Activated T-cell treated with anti-CD3 and anti-CD28 coated beads, Interleukin-2, amount 50 U/mL, for 24 hours (primary cell): ENCODE measurements at places on chromosomes 4 and X.

DNA sequence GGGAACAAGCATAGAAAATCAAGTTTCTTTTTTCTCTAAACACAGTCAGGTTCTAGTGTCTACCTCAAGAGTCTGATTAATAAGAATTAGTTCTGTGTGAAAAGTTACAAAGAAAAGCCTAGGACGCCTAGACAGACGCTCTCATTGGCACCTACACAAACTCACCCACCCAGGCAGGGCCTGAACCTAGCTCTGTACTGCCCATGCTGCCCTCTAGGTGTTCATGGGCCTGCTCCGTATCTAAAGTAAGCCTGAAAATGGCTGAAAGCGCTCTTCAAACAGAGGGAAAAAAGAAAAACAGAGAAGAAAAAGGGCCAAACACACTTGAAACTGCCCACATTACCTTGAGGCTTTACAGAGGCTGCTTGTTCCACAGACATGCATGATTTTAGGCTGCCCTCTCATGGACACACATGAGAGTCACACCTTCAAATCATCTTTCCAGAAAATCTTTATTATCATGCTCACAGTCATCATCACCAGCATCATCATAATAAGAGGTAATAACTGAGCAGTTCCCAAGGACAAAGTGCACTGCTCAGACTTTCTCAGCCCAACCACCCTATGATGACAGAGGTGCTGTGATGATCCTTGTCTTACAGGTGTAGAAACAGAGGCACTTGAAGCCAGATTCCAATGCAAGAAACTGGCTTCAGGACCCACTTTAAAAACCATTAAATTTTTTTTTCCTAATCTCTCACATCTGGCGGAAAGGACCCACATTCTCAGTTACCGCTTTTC is 49.6 kb downstream of the MAP7D2 start:
- no peak for DNase-seq

DNA sequence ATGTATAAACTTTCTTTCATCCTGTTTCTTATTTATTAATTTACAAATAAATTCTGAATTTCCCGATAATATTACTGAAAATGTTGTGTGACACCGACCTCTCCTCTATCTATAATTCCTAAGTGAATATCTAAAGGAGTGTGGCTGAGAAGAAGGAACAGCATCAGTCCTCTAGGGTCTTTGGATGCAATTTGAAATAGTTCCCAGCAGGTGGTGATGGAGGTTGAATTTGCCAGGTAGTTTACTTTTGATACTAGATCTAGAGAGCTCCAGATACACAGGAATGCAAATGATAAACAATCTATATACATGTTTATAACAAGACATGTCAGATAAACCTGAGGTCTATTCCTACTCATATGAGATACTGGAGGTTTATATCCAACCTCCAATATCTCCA is 305.4 kb downstream of the PCDH18 start:
- DNase-seq, result no peak

DNA sequence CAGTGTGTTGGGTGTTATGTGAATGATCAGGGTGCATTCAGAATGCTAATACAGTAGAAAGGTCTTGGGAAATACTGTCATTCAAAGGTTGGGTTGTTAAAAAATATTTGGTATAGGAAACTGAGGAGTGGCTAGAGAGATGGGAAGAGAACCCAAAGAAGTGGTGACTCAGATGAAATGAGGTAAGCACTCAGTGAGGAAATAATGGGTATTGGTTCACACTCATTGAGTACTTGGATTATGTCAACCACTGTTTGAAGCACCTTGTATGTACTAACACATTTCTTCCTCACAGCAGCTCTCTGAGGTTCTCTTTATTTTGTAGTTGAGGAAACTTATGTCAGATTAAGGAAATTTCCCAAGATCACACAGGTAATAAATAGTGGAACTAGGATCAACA is 40.8 kb upstream of the NUDT6 start:
- DNase-seq, result no peak

GRCh38 chr4:93299118-93299517 is 529.4 kb upstream of the ATOH1 start:
- DNase-seq, result no peak

DNA sequence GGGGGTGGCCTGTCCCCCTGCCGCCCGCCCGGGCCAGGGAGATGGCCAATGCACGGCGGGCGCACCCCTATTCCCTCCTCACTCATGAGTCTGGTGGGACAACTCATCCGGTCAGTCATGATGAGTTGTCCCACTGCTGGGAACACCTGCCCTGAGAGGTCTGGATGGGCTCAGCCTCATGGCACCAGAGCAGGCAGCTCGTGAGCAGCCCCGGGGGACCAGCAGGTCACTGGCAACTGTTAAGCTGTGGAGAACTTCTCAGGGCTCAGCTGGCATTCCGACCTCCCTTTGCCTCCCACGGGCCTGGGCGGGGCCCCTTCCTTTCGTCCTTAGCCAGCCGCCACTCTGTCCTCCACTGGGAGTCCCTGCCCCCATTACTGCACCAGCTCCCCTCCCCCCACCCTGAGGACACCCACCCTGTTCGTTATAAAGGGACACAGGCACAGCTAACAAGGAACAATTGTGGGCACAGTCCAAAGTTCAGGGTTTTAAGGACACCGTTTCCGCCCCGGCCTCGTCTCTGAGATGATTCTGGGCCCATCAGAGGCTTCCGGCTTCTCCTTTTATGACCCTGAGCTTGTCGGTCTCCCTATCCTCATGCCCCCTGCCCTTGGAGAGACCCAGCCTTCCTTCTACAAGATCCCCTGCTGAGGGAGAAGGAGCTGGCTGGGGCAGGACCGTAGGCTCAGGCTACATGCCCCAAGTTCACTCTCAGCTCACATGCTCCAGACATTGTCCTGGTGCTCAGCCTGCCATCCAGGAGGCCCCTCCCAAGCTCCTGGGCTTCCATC is 14.6 kb upstream of the KIAA0232 start:
- DNase-seq, result no peak

DNA sequence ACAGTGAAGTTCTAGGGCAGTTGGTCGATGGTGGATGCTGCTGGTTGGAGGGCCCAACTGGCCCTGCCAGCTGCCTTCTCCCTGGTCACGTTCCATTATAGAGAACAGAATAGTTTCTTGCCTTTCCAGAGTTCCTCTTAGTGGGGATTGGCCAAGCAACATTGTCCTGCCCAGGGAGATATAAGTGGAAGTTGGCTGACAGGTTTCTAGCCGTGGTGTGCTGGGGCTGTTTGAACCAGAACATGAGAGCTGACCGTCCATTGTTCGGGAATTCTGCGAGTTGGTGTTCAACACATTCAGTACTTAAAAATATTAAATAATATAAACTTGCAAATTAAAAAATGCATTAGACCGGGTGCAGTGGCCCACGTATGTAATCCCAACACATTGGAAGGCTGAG is 3.5 kb upstream of the AFAP1 start:
- no peak for DNase-seq

DNA sequence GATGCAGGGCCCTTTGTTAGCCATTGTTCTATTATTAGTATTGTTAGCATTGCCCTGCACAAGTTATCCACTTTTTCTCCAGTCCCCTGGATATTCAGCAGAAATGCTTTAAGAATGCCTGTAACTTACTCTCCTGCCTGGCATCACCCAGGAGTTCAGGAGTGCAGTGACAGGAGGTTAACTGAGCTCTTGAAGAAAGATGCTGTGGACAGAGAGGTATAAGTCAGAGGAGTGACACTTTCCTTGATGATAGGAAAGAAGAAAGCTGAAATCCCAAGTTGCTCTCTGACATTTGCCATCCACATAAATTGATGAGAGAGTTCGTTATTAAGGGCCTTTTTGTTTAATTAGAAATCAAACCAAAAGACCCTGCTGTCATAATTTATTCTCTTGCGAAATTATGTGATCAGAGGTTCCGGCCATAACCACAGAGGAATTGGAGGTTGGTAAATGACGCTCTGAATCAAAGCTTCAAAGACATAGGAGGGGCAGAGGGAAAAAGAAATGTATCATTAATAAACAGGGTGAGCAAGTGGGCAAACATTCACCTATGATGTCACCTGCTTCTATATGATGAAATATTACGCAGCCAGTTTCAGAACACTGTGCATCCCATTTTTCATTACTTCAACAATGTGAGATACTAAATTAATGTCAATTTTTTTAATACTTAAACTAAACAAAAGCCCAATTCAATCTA is 230.2 kb upstream of the JADE1 start:
- no peak for DNase-seq

GRCh38 chr4:130850019-130850524 is 1754.1 kb downstream of the C4orf33 start:
- no peak for DNase-seq

DNA sequence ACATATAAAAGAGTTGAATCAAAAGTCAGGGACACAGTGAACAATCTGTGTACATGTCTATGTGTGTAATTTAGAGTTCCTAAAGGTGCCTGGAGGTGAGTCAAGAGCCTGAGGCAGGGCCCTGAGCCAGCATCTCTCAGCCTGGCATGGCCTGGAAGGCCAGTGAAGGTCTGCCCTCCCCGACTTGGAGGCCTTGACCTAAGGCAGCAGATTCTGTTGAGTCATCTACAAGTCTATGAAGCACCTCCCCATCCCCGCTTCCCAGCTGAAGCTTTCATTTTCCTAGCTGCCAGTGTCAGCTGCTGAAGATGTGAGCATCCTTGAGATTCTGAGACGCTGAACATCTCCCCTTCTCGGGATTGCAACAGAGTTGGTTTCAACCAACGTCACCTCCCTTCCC is 583.9 kb downstream of the BCOR start:
- no peak for DNase-seq

DNA sequence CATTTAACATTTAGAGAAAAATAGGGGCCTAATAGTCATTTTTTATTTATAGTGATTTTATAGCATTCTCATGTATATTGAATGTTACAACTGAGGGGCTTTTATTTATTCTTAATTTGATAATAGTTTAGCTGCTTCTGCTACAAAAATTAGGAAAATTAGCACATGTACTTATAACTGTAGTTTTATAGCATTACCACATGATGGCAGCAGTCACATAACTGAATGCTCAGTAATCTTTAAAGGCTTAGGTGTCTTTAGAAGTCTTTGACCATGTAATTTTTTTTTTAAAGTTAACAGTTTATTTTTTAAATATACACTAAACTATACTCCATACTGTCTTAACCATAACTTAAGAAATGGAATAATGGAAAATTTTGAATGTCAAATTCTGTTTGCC is 136.6 kb downstream of the STAG2 start:
- DNase-seq, result no peak

- DNase-seq, result peak; percentile 33
Measured at GRCh38 chrX:107537815-107538214, 88.4 kb downstream of the FRMPD3 start.

- no peak for DNase-seq
Measured at GRCh38 chr4:172998527-172999469, 169.8 kb upstream of the GALNT7 start.

- no peak for DNase-seq
Measured at GRCh38 chr4:13616597-13616996, 10.9 kb downstream of the BOD1L1 start.

DNA sequence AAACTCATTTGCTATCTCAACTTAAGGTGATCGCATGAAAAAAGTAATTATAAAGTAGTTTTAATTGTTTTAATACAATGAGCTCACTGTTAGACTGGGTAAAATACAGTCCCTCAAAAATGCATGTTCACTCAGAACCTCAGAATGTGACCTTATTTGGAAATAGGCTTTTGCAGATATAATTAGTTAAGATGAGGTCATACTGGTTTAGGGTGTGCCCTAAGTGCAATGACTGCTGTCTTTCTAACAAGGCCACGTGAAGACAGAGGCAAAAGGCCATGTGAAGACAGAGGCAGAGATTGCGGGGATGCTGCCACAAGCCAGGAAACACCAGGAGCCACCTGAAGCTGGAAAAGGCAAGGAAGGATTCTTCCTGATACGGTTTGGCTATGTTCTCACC is 262.1 kb downstream of the NKX6-1 start:
- DNase-seq, result no peak

- no peak for DNase-seq
Measured at GRCh38 chr4:11814758-11815157, 386.1 kb upstream of the HS3ST1 start.

GRCh38 chr4:38618505-38618904 is 45.5 kb upstream of the KLF3 start:
- DNase-seq, result no peak

GRCh38 chr4:71713611-71714203 is 70.2 kb downstream of the GC start:
- DNase-seq, result no peak

- no peak for DNase-seq
Measured at GRCh38 chrX:155745792-155746191, 133.0 kb upstream of the TMLHE start.

DNA sequence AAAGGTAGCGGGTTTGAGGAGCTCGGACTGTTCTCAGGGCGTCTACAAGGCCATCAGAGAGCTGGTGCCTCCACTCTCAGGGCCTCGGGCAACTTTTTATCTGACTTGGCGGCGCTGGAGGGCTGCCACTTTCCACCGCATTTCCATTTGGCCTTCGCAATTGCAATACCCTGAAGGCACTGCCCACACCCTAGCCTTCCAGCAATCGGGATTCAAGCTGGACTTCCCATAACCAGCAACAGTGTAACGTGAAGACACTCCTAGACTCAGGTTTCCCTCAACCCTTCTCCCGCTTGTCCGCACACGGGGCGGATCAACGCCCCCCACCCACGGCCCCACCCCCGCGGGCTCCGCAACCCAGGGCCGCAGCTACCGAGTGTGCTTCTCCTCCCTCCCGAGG is 50.2 kb upstream of the BCOR start:
- DNase-seq, result no peak

- DNase-seq, result no peak
Measured at GRCh38 chr4:148651991-148652390, 209.8 kb upstream of the NR3C2 start.
